Muscle of arm (tissue), 14 donors: ENCODE measurements at places on chromosomes 11 and 22. TPM values are rescaled to one million over a fixed set of nuclear protein-coding genes. Genes with fewer than 3 reads are reported as not detected.

DNA sequence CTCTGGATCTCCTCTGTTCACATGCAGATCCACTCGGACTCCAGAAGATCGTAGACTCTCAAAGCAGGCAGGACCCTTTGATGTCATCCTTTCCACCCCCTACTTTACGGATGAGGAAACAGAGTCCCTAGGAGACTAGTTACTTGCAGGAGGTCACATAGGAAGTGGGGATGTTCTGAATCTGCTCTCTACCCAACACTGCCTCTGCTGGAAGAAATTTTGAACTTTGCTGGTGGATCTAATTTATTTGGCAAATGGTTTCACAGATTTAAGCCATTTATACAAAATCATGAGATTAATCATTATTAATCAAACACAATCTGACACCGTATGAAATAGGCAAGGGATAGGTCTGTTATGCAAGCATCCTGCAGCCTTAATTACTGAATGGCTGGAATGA lies 55.0 kb upstream of the USP47 start:
- no peak for DNase-seq

DNA sequence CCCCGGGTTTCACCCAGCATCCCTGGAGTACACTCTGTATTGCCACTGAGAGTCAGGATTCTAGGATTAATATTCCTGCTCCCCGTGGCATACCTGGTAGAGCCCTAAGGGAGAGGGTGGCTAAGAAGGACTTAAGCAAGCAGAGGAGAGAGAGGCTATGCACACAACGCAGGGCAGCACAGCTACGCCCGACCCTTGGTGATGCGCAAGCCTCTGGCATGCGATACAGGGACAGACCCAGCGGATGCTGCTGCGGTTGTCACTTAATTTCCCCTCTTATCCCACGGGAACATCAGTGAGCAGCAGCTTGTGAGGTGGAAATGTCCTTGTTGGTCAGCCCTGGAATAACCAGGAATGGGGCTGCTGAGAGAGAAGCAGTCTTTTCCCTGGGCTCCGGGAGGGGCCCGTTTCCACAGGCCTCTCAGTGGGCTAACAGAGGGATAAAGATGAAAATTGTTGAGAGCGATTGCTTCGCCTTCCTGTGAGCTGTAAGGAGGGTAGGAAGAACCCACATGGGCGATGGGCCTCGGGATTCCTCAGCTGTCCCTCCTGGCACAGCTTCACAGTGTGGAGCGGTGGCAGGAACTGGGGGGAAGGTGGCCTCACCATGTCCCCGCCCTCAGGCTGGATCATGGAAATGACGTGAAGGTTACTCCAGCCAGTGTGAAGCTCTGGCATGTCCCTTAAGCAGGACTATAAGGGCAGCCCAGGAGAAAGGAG lies 48.4 kb upstream of the RAB1B start:
- DNase-seq = no peak

- DNase-seq = peak; percentile 71
Measured at GRCh38 chr11:35223371-35223796, 84.4 kb downstream of the CD44 start.

The GSTP1 gene
- 251 TPM for polyA plus RNA-seq

DNA sequence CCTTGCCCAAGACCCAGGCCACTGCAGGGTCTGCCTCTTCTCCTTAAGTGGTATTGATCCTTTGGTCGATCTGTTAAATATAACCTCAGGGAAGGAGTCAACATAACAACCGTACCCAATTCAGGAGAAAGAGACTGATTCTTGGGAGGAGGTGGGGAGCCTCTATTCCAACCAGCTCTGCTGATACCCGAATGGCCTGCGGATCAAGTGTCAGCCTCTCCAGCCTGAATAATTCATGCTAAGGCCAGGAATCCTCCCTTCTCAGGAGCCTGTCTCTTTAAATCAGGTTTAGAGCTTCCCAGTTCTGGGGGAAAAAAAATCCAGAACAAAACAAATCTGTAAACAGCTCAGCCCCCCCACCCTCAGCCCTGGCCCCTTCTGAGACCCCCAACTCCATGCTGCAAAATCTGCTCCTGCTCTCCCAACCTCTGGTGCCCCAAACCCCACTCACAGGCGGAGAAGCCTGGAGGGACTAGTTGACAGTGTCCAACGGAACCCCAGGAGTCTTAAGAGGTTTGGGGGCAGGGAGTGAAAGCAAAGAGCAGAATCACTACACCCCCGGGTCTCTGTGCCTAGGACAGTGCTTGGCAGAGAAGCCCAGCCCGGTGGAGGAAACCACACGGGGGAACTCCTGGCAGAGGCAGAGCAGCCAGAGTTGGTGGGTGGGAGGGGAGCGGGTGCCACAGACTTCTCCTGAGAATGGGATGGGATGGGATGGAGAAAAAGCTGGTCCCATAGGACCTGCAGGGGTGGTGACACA lies 863 bp upstream of the TPBGL start:
- no peak for DNase-seq

- no peak for DNase-seq
Measured at GRCh38 chr11:69297787-69298266, 3.9 kb downstream of the MYEOV start.

DNA sequence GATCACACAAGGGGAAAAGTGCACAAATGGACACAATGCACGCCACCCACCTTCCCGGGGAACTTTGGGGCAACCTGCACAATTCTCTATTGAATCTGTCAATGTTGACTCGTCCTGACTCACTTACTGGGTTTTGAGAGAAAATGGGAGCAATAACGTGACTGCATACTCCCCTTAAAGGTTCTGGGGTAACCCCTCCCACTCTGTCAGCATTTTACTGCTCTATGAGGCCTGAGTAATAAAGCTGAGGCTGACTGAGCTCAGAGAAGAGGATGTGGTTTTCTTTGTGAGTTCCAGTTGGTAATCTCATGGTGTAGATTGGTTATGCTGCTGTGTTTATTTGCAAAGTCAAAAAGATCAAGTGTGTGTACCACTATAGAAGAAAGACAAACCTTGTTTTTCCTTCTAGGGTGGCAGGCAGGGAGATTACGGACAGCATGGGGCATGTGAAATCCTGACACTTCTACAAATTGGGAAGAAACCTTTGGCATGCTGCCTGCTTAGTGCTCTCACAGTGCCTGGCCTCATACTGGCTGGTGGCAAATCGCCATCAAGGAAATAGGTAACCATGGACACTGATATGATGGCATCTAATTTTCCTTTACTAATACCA lies 16.1 kb upstream of the APOA1 start:
- no peak for DNase-seq

GRCh38 chr22:41732096-41732772 lies 32.9 kb downstream of the MEI1 start:
- DNase-seq = no peak

The OR51B4 gene
- not detected for polyA plus RNA-seq

The TRIM49 gene
- polyA plus RNA-seq = not detected

The OTOG gene
- 0.01 TPM for polyA plus RNA-seq

The ANKRD42 gene
- polyA plus RNA-seq = 4.4 TPM

The CSNK2A3 gene
- polyA plus RNA-seq = 0.42 TPM

- DNase-seq = no peak
Measured at GRCh38 chr11:92803391-92803790, 166.1 kb upstream of the MTNR1B start.

DNA sequence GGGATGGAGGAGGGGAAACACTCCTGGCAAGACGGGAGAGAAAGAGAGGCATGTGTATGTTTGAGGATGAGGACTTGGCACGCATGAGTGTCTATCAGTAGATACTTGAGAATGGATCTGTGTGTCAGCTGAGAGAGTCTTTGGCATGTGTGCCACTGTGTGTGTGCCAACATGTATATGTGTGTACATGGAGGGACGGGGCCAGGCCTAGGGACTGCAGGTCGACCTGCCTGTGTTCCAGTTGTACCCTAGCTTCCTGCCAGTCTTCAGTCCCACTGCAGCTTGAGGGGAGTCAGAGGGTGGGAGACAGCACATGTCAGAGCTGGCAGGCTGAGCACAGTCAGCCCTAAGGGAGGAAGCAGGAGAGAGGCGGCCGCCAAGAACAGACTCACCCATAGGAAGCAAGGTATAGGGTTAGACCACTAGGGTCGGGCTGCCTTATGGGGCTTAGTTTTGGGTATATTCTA lies 5.6 kb downstream of the CLCF1 start:
- DNase-seq = no peak

- no peak for DNase-seq
Measured at GRCh38 chr11:45224766-45225165, 61.4 kb downstream of the SYT13 start.

DNA sequence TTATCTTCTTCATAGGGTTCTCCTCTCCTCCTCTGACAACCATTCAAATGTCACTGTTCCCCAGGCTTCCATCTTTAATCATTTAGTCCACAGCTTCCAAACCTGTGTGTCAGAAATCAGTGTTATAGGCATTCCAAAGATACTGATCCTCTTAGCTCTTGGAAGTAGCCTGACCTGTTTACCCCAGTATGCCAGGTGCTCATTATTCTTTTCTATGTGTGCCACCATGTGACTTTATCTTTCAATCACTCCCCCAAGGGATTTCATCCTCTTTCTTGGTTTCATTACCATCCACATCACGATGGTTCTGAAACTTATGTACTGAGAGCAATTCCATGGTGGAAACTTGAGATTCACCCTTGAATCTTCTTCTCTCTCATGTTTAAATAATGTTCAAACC lies 7.6 kb downstream of the POU2AF2 start:
- no peak for DNase-seq

The LARGE2 gene
- polyA plus RNA-seq = 0.07 TPM

- peak; percentile 52 for DNase-seq
Measured at GRCh38 chr22:41557401-41558240, 3.2 kb upstream of the CSDC2 start.

DNA sequence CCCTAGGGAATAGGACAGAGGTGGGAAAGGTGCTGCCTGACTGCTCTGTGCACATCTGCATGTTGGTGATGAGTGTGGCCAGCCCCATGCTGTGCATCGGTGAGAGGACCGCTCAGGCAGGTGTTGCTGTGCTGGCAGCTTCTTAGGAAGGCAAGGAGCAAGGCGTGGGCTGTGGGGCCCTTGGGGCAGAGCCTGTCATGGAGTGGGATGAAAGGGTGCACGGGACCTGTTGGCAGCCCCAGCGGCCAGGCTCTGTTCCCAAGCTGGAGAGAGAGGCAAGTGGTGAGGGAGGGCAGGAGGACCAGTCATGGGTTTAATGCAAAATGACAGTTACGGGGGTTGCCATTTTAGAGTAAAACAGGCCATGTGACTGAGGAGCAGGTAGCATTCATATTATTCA lies 78.3 kb downstream of the ZBTB16 start:
- no peak for DNase-seq

- peak; percentile 86 for DNase-seq
Measured at GRCh38 chr22:45511847-45512261, 9.2 kb downstream of the FBLN1 start.

- no peak for DNase-seq
Measured at GRCh38 chr11:70899616-70900015, 352.8 kb downstream of the SHANK2 start.

- no peak for DNase-seq
Measured at GRCh38 chr11:19258641-19259230, 18.0 kb upstream of the E2F8 start.

The SPTBN2 gene
- polyA plus RNA-seq = 15.0 TPM

- no peak for DNase-seq
Measured at GRCh38 chr11:2862395-2863275, 22.9 kb downstream of the CDKN1C start.

DNA sequence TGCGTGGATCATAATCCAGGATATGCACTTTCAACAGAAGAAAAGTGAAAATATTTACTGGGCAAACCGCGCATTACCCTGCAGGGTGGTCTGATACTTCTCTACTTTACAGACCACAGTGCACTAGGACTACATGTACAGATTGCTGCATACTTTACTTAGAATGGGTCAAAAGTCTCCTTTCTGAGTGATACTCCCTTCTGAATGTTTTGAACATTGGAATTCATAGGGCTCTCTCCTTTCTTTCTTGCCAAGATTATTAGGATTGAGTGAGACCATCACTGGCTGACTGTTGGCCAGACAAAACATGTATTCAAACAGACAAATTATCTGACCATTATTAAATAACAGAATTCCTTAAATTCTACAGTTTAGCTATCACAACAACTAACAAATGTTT lies 6.6 kb upstream of the FIBIN start:
- DNase-seq = no peak

The OR6T1 gene
- not detected for polyA plus RNA-seq

DNA sequence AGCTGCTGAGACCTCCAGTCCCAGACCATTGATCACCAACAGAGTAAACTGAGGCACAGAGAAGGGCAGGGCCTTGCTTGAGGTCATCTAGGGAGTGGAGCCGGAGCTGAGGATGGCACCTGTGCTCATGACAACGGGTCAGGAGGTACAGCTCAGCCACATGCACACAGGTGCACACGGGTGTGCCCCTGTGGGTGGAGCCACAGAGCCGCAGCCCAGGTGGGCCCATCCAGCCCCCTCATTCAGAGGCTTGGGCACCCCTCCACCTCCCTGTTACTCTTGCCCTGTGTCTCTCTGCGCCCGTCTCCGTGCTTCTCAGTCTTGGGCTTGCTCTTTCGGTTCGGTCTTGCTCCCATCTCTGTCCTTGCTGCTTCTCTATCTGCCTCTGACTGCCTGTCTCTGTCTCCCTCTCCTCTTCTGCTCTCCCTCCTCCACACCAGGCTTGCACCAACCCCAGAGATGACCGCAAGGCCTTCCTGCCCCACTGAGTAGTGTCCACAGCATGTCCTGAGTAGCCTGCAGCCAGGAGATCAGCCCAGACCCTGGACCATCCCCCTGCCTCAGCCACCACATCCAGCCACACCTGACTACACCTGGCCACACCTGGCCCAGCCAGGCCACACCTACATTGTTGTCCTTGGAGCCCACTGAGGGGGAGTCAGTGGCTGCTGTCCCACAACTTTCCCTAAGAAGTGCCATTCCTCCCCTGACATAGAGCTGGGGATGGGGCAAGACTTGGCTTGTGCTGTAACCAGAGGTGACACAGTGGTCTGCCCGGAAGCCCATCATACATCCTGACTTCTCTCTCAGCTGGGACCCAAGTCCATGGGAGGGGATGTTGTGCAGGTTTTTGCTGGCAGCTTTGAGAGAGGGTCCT lies 39.3 kb upstream of the CRYBB3 start:
- no peak for DNase-seq

- no peak for DNase-seq
Measured at GRCh38 chr11:119797736-119798135, 68.7 kb upstream of the NECTIN1 start.

DNA sequence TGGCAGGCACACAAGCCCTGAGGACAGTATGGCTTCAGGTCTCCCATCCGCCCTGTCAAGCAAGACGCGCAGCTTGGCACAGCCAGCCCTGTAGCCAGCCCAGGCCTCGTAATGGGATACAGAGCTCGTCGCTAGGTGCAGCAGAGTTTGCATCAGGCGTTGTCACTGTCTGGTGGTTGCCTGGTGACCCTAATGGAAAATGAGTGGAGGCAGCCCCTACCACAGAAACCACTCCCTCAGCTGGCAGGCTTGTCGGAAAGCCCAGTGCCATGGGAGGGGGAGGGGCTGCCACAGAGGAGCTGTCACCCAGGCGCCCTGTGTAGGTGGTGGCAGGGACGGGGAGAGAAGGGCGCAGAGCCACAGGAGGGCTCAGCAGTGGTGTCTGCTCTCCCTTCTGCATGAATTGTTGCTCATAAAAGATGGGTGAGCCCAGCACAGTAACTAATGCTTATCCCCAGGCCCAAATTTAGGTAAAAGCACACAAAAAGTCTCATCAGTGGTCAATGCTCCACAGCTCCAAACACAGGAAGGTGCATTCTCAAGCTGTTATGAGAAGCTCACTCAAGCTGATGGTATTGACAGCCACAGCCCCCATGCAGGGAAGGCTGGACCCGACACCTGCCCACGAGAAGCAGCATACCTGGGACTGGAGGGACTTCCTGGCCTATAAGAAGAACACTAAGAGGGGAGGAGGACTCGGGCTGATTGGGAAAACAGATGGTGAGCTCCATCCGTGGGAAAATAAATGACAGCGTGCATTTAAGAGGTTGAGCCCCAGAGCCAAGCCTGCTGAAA lies 164.6 kb downstream of the ETS1 start:
- DNase-seq = no peak
